ENCODE measurements at places on chromosomes 11 and 22. TPM values are rescaled to one million over a fixed set of nuclear protein-coding genes. Genes with fewer than 3 reads are reported as not detected.

The CRACR2B gene
- 0.63 TPM for total RNA-seq

The MMP27 gene
- total RNA-seq, result not detected

The MPZL3 gene
- total RNA-seq, result 0.63 TPM

The TEX12 gene
- total RNA-seq, result 2.2 TPM

The TNNT3 gene
- total RNA-seq, result not detected

The SPI1 gene
- total RNA-seq, result 1.6 TPM

The POTEH gene
- not detected for total RNA-seq
